ENCODE measurements at places on chromosomes 2 and 18.

DNA sequence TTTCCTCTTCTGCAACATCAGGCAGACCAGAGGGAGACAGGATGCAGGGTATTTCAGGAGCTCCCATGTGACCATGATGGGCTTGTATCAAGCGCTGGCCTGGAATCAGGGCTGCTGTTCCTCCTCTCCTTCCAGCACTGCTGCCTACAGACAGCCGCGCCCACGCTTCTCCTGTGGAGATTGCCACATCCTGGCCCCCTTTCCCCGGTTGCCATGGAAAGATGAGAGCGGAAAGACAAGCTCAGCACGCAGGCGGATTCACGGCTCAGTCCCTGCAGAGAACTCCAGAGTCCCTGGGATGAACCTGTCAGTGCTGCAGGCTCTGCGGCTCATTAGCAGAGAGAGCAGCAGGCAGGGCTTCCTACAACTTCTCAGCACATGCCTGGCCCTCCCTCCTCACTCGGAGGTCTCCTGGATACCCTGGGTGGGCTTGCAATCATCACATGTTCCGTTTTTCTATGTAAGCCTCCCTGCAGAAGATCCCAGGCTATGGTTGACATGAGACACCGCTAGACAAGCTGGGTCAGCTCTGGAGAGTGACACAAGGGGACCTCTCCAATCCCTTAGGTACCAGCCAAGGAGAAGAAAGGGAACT lies 497.8 kb upstream of the MYT1L start:
- DNase-seq = peak; percentile 85

DNA sequence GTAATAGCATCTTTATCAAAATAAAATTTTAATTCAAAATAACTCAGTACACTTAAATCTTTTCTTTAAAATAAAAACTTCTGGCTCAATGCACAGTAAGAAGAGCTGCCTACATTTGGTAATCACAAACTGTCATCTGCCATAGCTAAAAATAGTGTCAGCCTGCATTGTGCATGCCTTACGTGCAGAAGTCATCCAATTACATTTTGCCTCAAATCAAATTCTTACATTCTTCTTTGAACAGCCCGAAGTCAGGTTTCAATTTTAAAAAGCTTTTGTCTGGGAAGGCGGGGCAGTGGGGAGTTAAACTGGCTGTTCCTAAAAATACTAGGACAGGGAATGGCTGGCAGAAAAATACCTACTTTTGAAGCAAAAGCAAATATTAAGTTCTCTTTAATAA lies 51.1 kb downstream of the RTN4 start:
- no peak for DNase-seq

- no peak for DNase-seq
These were observed 57.0 kb upstream of the CYRIA start for GRCh38 chr2:16722677-16723076.

- no peak for DNase-seq
These were observed 332.0 kb downstream of the PIK3C3 start for GRCh38 chr18:42287047-42287446.

GRCh38 chr2:108560241-108560811 lies 26.1 kb downstream of the LIMS1 start:
- DNase-seq = no peak
